ENCODE measurements at places on chromosomes 2 and 18.

DNA sequence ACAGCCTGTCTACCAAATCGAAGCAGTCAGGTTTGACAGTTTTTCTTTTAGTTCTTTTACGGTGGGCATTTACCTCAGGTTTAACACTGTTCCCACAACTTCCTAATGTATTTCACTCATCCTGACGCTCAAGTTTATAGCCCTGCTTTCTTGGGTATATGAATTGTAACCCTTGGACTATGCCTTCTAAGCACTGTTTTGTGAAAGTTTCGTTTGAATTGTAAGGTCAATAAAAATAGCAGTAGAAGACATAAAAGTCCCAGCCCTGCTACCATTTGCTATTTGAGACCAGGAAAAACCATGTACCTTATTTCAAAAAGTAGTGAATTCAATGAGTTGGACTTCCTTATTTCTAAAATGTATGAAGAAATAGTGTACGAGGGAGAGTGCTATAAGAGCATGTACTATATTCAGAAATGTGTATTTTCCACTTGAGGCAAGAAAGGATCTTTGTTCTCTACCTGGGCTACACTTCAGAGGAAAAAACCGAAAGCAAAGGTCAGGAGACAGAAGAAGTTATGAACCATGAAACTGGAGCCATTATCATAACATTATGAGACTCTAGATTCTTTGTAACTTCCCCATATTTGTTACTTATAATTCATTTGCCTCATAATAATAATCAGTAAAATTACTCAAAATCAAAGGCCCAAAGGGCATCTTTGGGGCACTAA is 1.9 kb upstream of the ZC3H15 start:
- DNase-seq = no peak

GRCh38 chr2:149021761-149022160 is 16.7 kb upstream of the LYPD6B start:
- no peak for DNase-seq

DNA sequence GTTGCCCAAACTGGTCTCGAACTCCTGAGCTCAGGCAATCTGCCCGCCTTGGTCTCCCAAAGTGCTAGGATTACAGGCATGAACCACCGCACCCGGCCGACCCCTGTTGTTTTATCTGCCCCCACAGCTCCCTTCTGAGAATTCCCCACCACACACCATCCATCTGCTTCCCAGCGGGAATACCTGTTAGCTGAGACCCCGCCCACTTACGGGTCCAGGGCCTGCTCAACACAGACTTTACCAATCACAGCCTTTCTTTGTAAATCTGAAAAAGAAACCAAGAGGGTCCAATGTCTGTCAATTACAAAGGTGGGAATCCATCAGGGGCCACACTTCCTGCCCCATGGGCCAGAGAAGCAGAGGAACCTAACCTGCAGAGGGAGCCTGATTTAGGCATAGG is 14.2 kb upstream of the CABLES1 start:
- no peak for DNase-seq

DNA sequence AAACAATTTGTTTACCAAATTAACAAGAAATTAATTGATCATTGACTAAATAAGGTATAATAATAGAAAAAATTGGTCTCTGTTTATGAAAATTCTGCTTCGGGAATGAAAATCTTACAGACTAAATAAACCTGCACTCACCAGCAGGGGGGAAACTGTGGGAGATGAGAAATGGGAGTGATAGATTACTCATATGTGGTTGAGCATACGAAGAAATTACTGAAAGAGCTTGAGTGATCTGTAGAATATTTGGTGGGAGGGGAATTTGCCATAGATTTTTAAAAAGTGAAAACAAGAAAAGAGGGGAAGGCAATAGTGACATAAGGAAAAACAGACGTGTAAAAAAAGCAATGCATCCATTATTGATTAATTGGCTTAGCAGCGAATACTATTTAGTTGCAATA is 2.2 kb downstream of the HMSD start:
- no peak for DNase-seq

DNA sequence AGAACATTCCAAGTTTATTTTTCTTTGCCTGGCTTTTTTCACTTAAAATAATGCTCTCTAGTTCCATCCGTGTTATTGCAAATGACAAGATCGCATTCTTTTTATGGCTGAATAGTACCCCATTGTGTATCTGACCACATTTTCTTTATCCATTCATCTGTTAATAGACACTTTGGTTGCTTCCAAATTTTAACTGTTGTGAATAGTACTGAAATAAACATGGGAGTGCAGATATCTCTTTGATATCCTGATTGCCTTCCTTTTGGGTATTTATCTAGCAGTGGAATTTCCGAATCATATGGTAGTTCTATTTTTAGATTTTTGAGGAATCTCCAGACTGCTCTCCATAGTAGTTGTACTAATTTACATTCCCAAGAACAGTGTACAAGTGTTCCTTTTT is 230.5 kb downstream of the FIGN start:
- no peak for DNase-seq

- DNase-seq = no peak
Measured at GRCh38 chr2:86223140-86223926, 24.1 kb downstream of the MRPL35 start.

DNA sequence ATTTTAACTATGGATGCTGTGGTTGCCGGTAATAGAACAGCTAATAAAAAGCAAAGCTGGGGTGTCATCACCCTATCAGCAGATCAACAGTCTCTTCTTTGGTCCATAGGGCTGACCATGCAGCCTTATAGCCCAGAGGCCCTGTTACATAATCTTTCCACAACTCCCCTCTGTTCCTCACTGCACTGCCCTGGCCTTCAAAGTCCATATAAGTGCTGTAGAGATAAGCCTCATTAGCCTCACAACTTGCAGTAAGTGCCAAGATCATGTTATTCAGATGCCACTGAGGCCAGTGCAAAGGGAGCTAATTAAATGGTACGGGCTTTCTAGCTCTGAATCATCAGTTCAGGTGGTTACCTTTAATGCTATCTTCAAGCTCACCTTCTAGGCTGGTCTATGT is 89.7 kb upstream of the CXCR4 start:
- DNase-seq = no peak

GRCh38 chr2:24454294-24454693 is 36.8 kb upstream of the NCOA1 start:
- DNase-seq = no peak

- DNase-seq = no peak
Measured at GRCh38 chr18:47470941-47471340, 219.5 kb upstream of the SKOR2 start.

DNA sequence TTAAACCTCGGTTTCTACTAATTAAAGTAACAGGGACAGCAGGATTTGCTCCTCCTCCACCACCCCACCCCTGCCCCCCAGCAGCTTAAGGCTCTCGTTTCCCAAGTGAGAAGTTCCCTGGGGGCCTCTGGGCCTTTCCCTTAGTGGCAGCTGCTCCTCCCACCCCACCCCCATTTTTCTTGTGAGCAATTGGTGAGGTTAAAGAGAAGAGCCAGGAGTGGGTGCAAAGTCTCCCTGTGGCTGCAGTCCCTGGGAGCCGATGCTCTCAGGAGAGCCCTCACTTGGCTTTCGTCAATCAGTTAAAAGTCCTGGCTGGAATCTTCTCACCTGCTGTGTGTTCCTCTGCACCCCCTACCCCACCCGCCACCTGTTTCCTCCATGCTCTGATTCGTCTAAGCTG is 48.7 kb upstream of the AGAP1 start:
- no peak for DNase-seq

DNA sequence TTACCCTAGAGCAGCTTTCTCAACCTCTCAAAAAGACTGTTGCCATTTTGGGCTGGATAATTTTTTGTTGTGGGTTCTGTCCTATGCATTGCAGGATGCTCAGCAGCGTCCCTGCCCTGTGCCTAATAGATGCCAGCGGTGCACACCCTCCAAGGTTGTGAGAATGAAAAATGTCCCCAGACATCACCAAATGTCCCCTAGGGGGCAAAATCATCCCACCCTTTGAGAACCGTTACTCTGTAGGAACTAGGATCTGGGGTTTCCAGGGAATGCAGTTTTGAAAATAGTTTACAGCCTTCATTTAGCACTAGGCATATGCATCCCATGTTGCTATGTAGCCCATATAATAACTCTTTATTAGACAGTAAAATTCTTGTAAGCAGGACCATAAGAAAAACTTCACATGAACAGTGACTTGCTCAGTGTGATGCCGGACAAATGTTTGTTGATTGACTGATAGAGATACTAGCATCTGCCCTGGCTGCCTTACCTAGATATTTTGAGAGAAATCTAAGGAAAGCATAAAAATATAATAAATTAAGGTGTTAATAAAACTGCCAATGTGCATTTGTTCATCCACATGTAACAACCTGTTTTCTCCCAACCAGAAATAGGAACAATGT is 79.2 kb upstream of the EPC2 start:
- DNase-seq = no peak

DNA sequence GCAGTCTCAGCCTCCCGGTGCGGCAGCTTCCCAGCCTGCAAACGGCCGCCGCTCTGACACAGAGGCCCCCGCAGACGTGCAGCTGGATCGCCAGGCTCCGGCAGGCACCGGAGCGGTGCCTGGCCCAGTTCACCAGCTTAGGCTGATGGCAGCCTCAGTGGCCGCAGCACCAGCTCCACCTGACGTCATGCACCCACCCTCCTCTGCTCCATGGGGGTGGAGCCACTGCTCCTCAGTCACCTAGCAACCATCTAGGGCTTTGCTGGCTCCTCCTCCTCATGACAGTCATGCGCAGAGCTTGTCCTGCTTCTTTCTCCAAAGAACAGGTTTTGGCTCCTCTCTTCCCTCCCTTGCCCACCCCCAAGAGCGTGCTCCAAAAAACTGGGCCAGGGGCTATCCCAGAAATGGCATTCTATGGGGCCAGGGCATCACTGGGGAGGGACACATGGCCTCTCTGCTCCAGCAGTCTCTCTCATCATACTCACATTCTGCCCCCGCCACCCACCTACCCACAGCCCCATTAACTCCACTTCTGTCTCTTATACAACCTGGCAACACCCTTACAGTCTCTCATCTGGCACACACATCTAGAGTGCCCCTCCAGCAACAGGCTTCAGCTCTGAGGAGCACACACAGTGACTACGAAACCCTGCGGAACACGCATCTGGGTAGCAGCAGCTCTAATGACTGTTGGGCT is 5.5 kb downstream of the DCTN1 start:
- DNase-seq = no peak

DNA sequence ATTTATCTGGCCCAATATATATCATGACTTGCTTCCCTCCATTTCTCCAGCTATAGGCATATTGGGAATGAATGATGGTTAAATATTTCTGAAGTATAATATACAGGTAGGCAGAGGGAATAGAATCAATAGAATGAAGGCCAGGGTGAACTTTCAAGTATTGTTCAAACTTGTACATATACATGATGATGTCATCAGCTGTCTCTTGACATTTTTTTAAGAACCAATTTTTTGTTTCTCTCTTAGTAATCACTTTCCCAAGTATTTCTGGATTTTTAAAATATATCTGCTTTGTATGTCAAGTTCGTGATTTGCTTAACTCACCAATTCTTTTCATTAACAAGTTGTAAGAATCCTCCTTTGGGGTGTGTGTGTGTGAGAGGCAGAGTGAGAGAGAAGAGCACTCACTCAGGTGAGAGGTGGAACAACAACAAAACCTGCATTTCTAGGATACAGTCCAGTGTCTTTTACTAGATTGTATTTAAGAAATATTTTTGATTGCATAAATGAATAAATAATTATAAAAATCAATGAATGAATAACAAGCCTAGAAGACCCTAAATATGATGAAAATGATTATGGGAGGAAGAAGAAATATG is 1239.1 kb downstream of the LRP1B start:
- no peak for DNase-seq

DNA sequence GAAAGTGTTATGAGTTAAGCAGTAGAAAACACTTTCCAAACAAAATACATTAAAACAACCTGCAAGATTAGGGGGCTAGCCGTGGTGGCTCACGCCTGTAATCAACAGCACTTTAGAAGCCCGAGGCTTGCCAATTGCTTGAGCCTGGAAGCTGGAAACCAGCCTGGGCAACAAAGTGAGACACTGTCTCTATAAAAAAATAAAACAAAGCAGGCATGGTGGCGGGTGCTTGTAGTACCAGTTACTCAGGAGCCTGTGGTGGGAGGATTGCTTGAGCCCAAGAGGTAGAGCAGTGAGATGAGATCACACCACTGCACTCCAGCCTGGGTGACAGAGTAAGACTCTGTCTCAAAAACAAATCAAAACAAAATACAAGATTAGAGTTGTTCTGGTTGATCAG is 208.3 kb downstream of the ERBB4 start:
- DNase-seq = no peak

DNA sequence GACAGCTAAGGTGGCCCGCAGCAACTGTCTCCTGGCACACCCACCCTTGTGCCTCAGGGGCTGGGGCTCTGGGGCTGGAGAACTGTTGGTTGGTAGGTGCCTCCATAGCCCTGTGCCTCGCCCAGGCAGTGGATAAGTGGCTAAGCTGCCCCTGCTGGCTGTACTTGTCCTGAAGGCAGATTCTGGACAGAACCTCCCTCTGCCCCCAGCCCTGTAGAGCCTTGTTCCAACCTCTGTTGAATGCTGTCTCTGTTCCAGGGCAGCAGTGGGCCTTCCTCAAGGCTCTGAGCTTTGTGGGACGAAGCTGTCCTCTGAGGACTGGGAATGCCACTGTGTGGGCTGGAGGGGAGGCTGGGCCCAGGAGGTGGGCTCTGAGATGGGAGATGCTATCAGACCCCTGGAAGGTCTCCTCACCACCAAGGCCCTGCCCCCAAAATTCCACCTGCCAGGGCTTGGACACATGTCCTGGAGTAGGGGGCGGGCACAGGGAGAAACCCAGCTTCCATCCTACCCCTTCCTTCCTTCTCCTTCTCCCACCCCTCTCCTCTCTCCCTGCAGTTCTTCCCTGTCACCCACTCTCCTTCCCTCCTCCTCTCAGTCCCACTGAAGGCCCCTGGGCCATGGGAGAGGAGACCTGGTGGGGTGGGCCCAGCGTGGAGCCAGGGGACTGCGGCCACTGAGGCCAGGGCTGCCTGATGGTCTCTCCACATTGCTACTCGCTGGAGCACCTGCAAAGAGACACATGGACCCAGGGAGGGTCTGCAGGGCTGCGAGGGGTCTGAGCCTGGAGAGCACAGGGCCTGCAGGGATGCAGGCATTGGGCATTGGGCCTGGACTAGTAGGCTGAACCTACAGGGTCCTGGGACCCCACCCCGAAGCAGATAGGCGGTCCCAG is 1.7 kb upstream of the PDCD1 start:
- DNase-seq = no peak

DNA sequence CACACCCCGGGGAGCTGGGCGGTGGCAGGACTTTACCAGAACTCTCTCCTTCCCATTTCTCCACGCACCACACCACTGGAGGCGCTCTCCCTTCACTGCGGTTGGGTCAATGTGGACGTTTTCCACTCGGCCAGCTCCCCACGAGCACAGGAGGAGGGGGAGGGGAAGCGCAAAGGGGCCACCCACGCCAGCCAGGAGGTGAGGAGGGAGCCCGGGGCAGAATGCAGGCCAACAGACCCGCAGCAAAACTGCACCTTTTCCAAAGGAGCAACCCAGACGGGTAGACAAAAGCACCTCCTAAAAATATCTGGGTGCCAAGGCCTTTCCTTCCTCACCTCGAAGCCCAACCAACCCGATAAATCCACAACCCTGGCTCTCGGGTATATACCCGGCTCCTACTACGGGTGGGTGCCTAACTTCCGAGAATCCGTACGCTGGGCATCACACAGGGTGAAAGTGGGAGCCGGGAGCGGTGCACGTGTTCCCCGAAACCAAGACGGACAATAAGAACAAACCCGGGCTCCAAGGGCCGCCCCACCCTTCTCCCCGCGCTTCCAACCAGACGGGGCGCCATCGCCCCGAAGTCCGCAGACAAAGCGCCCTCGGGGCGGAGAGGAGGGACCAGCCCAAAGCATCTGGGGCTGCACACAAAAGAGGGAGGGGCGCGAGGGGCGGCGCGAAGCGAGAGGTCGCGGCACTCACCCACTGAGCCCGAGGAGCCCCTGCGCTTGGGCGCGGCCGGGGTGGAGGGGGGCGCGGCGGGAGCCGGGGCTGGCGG is 1.0 kb downstream of the RTN4 start:
- DNase-seq = no peak

GRCh38 chr2:107062599-107063220 is 176.7 kb upstream of the ST6GAL2 start:
- no peak for DNase-seq

Data from stimulated activated CD8-positive, alpha-beta memory T cell treated with anti-CD3 and anti-CD28 coated beads, Interleukin-4, amount 100 ng/mL, for 1 hour (primary cell).